Mammary epithelial cell (primary cell): ENCODE measurements at places on chromosomes 6 and 20. TPM values are rescaled to one million over a fixed set of nuclear protein-coding genes. Genes with fewer than 3 reads are reported as not detected.

Gene ZSCAN9
- polyA plus RNA-seq: 7.3 TPM

Gene WFDC12
- 0.10 TPM for polyA plus RNA-seq

Gene TSPO2
- polyA plus RNA-seq: not detected

DNA sequence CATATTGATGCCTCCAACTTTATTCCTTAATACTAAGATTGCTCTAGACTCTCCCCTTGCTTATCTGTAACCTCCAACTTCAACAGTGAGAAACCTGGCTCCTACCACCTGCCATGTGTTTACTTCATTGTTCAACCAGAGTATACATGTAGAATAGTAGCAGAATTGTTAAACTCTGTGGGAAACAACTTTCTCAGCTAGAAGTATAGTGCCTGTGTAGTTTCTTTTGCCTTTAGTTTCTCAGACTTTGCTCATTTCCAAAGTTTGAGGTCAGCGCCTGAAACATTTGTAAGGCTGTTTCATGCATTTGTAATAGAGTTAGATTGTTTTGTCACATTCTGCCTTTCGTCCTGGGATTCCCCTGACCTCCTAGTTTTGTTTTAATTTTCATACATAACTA lies 34.9 kb upstream of the HECA start:
- DNase-seq: no peak

DNA sequence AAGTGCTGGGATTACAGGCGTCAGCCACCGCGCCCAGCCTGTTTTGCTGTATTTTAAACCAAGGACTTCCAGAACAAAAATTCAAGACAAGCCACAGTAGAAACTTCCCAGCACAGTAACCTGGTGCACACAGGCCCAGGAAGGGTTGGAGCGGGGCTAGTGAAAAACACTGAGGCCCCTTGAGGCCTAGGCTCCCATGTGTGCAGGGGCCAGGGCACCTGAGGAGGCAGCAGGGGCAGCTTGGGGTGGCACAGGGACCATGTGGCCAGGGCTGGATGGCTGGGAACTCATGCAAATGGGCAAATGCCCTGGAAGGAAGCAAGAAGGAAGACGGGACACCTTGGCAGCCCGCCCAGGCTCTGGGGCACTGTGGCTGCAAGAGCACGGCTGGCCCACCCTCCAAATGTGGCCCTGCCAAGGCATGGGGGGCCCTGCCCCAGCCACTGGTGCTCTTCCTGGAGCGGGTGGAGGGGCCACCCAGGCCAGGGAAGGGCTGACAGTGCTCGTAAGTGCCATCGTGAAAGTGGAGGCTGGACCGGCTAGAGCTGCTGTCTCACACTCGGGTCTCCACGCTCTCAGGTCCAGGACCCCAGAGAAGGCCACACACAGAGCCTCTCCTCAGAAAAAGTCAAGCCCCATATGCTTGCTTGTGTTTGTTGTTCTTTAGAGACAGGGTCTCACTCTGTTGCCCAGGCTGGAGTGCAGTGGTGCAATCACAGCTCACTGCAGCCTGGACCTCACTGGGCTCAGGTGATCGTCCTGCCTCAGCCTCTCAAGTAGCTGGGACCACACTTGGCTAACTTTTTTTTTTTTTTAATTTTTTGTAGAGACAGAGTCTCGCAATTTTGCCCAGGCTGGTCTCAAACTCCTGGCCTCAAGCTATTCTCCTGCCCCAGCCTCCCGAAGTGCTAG lies 10.3 kb downstream of the SLC2A4RG start:
- DNase-seq: no peak

DNA sequence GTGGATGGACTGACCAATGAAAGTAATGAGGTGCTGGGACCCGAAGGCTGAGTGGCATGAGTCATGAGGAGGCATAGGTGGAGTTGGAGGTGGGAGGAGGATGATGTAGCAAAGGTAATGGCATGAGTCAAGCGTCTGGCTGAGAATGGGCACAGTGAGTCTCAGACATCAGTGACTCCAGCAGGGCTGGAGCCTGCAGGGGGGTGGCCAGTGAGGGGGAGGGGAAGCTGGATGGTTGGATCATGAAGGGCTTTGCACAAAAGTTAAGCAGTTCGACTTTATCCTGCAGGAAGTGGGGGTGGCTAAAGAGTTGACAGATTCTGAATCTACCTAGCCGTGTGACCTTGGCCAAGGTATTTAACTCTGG lies 99.0 kb upstream of the IYD start:
- DNase-seq: peak; percentile 100

DNA sequence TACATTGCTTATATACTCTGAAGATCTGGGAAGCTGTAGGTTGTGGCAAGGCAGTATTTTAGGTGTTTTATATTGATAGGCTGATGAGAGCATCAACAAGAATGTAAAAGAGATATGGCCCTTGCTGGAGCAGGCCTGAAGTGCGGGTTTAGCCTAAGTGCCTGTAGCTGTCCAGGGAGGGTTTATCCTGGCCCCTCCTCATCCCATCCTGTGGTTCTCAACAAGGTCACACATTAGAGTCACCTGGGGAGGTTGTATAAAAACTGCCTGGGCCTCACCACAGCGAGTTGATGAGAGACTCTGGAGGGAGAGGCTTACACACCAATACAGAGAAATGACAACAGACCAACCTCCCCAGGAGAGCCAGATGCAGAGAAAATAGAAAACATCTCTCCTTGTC lies 48.4 kb downstream of the LYRM2 start:
- DNase-seq: no peak

DNA sequence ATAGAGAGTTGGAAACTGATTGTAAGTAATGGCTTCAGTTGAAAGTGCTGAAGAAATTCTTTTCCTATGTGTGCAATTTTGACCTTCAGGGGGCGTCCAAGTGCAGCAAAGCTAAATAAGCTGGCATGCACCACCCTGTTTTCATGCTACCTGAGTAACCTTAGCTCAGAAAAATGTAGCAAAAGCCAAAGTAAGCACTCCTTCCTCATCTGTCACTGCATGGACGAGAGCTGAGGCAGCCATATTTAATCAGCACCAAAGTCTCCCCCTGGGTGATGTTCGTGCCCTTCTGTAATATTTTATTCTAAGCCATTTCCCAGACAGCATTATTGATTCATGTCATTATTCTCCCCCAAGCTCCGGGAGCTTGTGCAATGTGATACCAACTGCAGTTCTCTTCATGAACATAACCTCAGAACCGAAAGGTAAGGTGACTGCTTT lies 123.1 kb downstream of the RPS12 start:
- peak; percentile 39 for DNase-seq

- no peak for DNase-seq
Measured at GRCh38 chr6:43895656-43896328, 125.8 kb downstream of the VEGFA start.

DNA sequence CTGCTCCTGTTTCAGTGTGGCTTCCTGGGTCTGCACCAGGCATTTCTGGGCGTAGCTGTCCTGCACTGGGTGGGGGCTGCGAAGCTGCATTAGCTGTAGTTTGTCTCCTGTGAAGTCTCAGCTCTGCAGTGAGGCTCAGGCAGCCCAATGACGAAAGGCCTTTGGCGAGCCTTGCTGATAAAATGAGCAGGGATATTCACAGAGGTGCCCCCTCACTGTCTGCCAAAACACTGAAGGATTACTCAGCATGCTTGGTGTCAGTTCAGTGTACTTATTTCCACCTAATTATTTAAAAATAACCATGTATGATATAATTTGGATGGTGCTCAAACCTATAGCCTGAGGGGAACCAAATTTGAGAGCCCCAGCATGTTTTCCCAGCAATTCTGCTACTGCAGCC lies 73.5 kb downstream of the ECT2L start:
- DNase-seq: no peak

- no peak for DNase-seq
Measured at GRCh38 chr6:160226118-160226591, 32.5 kb downstream of the SLC22A2 start.

GRCh38 chr6:140344142-140344913 lies 969.9 kb upstream of the CITED2 start:
- peak; percentile 34 for DNase-seq
